Osteoblast (primary cell): ENCODE measurements at places on chromosomes 3 and 15.

GRCh38 chr3:37680401-37680800 is 181.3 kb upstream of the CTDSPL start:
- no peak for DNase-seq

GRCh38 chr3:186235554-186235953 is 126.5 kb downstream of the DGKG start:
- DNase-seq, result no peak

DNA sequence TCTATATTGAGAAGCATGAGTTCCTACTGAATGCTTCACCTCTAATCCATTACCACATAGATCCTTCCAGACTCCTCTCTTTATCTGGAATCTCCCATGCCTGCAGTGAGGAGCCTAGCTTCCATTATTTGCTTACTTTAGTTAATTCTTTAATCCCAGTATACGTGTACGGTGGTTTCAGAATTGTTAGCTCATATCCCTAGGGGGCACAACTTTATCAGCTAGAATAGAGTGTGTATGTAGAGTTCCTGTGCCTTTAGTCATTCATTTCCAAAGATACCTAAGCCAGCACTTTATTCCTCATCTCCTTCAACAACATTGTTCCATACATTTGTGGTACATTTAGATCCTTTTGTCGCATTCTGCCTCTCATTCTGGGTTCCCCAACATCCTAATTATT is 226.0 kb downstream of the TJP1 start:
- no peak for DNase-seq

- DNase-seq, result no peak
Measured at GRCh38 chr3:135655328-135655727, 310.2 kb upstream of the PPP2R3A start.

- DNase-seq, result no peak
Measured at GRCh38 chr3:119639494-119640350, 20.7 kb downstream of the POPDC2 start.
